ENCODE measurements at places on chromosomes 4 and X.

- no peak for DNase-seq
Observed at GRCh38 chr4:57124145-57124544, 14.0 kb upstream of the IGFBP7 start.

- DNase-seq, result no peak
Observed at GRCh38 chrX:72258174-72258573, 18.9 kb downstream of the RPS4X start.

DNA sequence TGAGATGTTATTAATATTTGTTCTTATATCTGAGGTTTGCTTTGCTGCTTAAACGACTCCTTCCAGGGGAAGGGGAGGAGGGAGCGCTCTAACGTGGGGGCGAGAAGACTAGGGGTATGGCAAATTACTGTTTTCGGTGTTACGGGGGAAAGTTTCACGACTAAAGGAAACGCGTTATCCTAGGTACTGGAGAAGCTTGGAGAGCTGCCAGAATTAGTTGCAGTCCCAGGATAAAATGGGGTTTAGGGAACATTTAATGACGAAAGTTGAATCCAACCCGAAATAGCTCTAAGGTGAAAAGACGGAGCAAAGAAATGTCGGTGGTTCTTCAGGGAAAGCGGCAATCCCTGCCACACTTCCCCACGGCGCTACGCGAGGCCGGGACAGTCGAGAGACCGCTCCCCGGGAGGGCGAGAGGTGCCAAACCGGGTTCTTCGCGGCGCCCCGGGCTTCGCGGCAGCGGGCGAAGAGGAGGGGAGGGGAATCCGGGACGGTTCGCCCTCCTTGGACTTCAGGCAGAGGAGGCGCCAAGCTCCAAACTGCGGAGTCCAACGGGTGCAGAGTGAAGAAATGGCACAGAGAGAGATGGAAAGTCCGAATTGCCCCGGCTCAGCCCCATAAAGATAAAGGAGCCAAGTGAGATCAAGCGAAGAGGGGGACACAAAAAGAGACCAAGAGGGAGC is 724 bp downstream of the THOC2 start:
- DNase-seq, result peak; percentile 8

- no peak for DNase-seq
Observed at GRCh38 chrX:11575332-11575731, 90.4 kb downstream of the ARHGAP6 start.

GRCh38 chrX:40290517-40290916 is 192.8 kb upstream of the BCOR start:
- no peak for DNase-seq

DNA sequence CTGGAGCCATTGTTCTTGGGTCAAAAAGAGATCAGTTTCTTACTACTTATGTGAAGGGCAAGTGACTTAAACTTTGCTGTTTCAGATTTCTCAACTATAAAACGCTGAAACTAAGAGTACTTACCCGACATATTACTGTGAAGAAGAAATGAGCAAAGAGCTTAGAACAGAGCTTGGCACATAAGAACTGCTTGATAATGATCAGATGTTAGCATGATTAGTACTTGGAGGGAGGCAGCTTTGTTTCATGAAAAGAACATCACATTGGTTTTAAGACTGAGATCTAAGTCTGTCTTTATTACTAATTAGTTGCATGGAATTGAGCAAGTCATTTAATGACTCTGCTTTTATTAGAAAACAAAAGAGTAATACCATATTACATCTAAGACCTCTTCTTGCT is 169.1 kb downstream of the ARHGAP24 start:
- no peak for DNase-seq

- DNase-seq, result no peak
Observed at GRCh38 chr4:148015058-148015457, 283.2 kb downstream of the ARHGAP10 start.

DNA sequence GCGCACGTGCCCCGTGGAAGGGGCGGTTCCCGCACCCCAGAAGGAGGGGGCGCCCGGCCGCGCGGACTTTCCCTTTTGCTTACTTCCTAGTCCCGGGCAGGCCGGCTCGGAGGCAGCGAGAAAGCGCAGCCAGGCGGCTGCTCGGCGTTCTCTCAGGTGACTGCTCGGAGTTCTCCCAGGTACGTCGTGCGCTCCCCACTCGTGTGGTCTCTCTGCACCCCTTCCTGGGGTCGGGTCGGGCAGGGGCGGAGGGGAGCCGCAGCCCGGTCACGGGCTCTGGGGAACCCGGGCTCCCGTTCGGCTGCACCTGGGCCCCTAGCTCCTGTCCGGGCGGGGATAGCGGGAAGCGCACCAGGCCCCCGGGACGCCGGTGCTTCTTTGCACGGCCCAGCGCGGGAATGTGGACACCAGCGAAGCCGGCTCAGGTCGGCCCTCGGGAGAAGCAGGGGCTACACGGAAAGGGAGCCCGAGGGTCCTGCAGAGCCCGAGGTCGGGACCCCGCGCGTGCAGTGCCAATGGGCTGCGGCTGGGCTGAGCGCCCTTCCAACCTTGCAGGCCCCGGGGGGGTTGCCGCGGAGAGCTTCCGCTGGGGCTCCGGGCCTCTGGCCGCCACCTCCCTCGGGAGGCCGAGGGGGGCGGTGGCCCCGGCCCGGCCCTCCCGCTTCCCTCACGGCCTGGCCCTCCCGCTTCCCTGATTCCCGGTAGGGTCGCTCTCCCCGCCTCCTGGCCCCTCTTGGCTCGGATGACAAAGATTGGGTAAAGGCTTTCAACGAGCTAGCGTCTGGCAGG is at the start of gene TLR2:
TLR2 (plus strand) TSS at position 99 of the 789 bp plus-strand sequence. CDS start 18,628 bp downstream, outside the sequence.
- DNase-seq, result no peak
